ENCODE measurements at places on chromosomes 2 and 18. TPM values are rescaled to one million over a fixed set of nuclear protein-coding genes. Genes with fewer than 3 reads are reported as not detected.

The REEP1 gene
- total RNA-seq: 1.8 TPM

The SCYGR6 gene
- not detected for total RNA-seq

The TEX44 gene
- not detected for total RNA-seq

The PRSS56 gene
- total RNA-seq: not detected

The DNAH7 gene
- total RNA-seq: 0.02 TPM

The CTDP1 gene
- total RNA-seq: 14.7 TPM

The NETO1 gene
- not detected for total RNA-seq

The SLC38A11 gene
- not detected for total RNA-seq

The RFTN2 gene
- total RNA-seq: 1.5 TPM

The DPP4 gene
- total RNA-seq: not detected

The ATP6V1B1 gene
- 0.33 TPM for total RNA-seq

The FAM117B gene
- 4.3 TPM for total RNA-seq

The LAMA3 gene
- total RNA-seq: 1.6 TPM

The PTCD3 gene
- 49.5 TPM for total RNA-seq

The ALPP gene
- 1.5 TPM for total RNA-seq

The TCF23 gene
- not detected for total RNA-seq

The RAX gene
- not detected for total RNA-seq

The CYRIA gene
- 0.53 TPM for total RNA-seq

The EPAS1 gene
- total RNA-seq: 31.6 TPM

The CRYGC gene
- not detected for total RNA-seq

The DSEL gene
- 25.8 TPM for total RNA-seq

The TMEM17 gene
- total RNA-seq: 2.6 TPM

The TMEM247 gene
- not detected for total RNA-seq

The RRM2 gene
- 51.9 TPM for total RNA-seq

The SMYD5 gene
- 30.0 TPM for total RNA-seq

The EVA1A gene
- 13.8 TPM for total RNA-seq

The PREB gene
- total RNA-seq: 51.9 TPM

The DPP10 gene
- total RNA-seq: 0.64 TPM

The ERICH2 gene
- total RNA-seq: 1.1 TPM

The C2orf66 gene
- total RNA-seq: not detected

The MATN3 gene
- 0.46 TPM for total RNA-seq

The OSR1 gene
- 1.3 TPM for total RNA-seq

The DNAH6 gene
- total RNA-seq: not detected

The GKN1 gene
- not detected for total RNA-seq

All from H4 (cell line).